ENCODE measurements at places on chromosomes 3 and 15. TPM values are rescaled to one million over a fixed set of nuclear protein-coding genes. Genes with fewer than 3 reads are reported as not detected.
A peak's percentile ranks its signal among the peaks of the same experiment; 100 is the strongest.

The SENP7 gene
- 39.0 TPM for total RNA-seq

The MAGEL2 gene
- 0.70 TPM for total RNA-seq

The SCAMP5 gene
- total RNA-seq: 21.0 TPM

The LTK gene
- 0.73 TPM for total RNA-seq

The DUOXA1 gene
- 87.3 TPM for total RNA-seq

The GHSR gene
- not detected for total RNA-seq

The AMOTL2 gene
- total RNA-seq: 76.2 TPM

- DNase-seq: no peak
Measured at GRCh38 chr15:39621976-39622375, 41.1 kb downstream of the THBS1 start.

GRCh38 chr3:141268306-141268705 is 36.7 kb downstream of the PXYLP1 start:
- no peak for DNase-seq

DNA sequence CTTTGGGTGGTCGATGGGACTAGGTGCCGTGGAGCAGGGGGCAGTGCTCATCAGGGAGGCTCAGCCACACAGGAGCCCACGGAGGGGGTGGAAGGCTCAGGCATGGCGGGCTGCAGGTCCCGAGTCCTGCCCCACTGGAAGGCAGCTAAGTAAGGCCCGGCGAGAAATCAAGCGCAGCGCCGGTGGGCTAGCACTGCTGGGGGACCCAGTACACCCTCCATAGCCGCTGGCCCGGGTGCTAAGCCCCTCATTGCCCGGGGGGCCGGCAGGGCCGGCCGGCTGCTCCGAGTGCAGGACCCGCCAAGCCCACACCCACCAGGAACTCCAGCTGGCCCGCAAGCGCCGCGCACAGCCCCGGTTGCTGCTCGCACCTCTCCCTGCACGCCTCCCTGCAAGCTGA is 19.1 kb downstream of the TP53BP1 start:
- DNase-seq: no peak

- DNase-seq: no peak
Measured at GRCh38 chr15:23467110-23467600, 20.1 kb upstream of the GOLGA6L2 start.

DNA sequence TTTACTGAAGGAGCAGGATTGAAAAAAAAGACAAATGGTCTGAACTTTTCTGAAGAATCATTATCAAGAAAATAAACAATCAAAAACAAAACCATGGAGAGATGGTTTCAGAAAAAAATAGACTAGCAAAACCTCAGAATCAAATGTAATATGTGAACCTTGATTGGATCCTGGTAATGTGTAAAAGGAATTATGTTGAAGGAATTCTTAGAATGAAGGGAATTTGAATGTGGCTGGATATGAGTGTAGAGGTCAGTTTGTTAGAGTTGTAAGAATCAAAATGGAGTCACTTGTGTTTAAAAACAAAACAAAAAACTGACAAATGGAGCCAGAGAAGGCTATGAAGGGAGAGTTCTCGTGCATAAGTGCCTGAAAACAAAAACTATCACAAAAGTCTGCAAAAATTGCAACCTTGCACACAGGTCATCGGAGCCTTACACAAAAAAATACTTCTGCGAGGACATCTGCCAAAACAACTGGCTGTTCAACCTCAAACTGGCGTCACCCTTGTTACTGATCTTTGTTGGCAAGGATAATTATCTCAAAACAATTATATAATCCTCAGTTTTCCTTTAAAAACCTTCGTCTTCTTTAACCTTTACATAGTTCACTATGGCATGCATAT is 19.1 kb upstream of the ATP13A3 start:
- DNase-seq: no peak

DNA sequence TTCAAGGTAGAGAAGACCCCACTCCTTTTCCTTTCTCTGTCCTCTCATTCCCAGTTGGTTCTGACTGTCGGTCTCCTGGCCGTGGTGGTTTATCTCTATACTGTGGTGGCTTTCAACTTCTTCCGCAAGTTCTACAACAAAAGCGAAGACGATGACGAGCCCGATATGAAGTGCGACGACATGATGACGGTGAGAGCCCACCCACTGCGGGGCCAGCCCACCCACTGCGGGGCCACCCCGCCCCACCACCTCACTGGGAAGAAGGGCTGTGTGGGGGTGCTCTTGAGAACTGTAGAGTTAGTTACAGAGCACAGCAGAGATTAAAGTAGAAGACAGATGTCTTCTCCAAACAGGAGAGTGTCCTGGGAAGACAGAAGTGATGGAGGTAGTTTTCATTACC is 110.6 kb upstream of the CHRM5 start:
- DNase-seq: no peak

GRCh38 chr3:3191675-3192285 is 12.3 kb upstream of the CRBN start:
- no peak for DNase-seq

DNA sequence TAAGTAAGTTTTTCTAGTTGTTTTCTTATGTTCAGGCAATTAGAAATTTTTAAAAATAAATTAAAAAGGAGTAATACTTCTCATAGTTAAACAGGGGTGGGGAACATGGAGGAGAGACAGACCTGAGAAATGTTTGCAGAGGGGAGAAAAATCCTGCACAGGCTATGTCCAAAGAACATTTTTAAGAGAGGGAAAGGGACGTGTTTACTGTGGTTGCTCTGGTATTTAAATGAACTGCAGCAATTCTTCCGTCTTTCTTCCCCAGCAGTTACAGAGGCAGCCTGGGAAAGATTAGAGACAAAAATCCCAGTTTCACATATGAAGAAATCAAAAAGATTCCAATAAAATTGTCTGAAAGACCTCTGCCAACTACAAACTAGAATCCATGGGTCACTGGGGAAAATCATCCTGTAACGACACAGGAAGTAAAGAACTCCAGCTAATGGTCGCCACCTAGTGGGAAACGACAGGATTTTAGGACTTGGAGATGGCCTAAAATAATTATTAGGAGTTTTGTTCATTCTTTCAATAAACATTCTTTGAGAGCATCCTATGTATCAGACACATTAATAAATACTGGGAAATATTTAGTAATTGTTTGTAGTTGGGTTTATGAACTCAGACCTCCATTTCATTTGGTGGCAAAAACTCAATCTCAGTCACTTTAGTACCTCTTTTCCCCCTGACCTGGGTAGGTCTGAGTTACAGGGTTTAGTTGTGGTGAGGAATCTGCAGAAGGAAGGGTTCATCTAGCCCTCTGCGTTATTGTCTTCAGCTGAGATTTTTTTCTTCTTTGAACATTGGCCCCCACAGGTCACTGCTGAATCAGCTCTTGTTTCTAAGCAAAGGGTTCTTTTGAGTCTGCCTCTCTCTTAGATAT is 69.9 kb upstream of the GOLIM4 start:
- DNase-seq: peak; percentile 70

DNA sequence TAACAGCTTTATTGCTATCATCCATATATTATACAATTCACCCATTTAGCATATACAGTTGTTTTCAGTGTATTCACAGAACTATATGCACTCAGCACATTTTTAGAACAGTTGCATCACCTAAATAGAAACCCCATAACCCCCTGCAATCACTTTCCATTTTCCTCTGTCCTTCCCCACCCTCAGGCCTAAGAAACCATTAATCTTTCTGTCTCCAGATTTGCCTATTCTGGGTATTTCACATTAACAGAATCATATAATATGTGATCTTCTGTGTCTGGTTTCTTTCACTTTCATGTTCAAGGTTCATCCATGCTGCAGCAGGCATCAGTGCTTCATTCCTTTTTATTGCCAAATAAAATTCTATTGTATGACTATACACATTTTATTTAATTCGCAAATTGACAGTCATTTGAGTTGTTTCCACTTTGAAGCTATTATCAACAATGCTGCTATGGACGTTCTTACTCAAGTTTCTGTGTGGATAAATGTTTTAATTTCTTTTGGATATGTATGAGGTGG is 39.8 kb downstream of the ADAMTS17 start:
- no peak for DNase-seq

DNA sequence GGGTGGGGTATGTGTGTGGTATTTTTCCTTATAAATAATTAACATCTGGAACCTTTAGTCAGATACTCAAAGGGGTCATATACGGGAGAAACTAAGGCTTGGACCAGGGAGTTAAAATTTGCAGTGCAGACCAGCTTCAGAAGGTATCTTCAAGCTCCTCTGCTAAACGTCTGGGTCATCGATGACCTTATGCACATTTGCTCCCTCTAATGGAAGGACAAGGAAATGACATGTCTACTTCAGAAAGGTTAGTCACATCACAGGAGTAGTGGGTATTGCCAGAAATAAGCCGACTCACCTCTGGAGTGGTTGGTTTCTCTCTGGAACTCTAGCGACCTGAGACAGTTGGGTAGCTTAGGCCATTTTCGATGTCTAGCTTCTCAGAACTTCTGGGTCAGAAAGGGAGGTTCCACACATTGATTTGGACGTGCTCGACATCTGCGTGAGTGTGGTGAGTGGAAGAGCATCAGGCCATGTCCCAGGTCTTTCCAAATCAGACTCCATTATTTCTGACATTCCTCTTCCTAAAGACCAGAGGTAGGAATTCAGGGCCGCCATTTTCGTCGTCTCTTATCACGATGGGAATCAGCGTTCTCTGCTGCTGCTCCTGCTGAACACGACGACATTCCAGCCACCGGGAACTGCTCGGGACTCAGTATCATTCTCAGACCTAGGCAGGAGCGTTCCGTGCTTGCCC is 31.8 kb upstream of the RASA2 start:
- no peak for DNase-seq

DNA sequence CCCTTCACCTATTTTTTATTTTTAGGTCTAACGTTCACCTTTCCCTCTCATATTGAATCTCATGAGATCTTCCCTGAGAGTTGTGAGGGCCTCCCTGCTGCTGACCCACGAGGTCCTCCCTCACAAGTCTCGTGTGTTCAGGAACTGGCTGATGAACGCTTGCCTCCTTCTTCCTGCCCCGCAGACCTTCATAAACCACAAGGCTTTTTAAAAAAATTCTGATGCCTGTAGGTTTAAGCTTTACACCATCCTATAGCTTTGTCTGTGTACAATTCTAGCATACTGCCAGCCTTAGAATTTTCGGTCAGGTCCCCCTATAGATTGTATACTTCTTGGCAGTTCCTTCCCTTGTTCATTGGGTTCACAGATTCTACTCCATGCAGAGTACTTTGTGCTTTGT is 50.5 kb downstream of the CHST2 start:
- no peak for DNase-seq

Data from ureter (tissue), 1 donor.